ENCODE measurements at places on chromosomes 16 and 17.

GRCh38 chr17:45246861-45247428, 14.9 kb downstream of the SPATA32 start:
- peak; percentile 83 for DNase-seq

GRCh38 chr17:63069245-63069644, 103.2 kb downstream of the TANC2 start:
- DNase-seq, result no peak

DNA sequence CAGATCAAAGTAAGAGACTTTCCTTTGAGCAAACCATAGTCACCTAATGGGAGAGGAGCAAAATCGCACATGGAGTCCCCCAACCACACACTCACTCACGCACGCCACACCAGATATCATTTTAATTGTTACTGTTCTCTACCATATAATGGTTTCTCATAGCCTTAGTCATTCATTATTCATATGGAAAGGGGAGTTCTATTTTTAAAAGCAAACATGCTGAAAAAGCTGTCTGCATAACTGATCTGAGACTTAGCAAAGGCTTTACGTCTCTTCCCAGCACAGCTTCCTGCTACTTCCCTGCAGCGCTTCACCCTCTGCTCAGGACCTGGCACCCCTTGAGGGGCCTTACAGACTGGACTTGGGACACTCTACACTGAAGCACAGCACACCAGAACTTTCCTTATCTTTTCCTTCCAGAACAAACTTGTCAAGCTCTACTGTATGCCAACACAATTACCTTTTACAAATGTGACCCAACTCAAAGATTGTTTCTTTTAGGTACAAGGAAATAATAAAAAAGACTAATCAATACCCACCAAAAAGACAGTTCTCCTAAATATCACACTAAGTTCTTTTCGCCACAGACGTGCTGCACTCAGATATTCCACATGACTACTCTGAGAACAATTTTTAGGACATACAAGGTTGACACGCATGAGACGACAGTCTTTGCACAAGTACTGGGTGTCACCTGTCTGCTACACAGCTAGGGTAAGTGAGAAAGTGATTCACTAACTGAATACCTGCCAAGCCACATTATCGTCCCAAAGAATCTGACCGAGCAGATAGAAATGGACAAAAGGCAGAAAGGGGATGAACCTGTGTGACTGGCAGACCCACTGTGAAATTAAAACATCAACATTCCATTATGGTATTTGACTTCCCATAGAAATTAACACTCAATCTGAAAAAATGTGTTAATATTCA, 21.5 kb downstream of the SRP68 start:
- DNase-seq, result no peak

DNA sequence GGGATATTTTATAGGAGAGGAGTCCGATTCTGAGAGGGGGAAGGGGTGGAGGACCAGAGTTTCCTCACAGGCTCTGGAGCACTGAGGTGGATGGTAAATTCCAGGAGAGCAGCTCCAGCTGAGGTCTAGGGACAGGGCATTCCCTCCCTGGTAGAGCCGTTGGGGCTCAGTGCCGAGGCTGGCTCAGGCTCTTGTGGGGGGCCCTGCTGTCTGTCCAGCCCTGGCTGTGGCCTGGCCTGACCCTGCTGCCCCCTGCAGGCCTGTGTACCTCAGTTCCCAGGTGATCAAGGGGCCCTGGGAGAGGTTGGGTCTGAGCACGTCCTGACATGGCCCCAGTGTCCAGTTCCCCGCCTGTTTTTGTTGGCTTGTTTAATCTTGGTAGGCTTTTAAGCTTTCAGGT, 16.8 kb downstream of the ZNF750 start:
- peak; percentile 68 for DNase-seq

- DNase-seq, result peak; percentile 37
Observed at GRCh38 chr17:64781810-64782555, 119.9 kb upstream of the SMURF2 start.

DNA sequence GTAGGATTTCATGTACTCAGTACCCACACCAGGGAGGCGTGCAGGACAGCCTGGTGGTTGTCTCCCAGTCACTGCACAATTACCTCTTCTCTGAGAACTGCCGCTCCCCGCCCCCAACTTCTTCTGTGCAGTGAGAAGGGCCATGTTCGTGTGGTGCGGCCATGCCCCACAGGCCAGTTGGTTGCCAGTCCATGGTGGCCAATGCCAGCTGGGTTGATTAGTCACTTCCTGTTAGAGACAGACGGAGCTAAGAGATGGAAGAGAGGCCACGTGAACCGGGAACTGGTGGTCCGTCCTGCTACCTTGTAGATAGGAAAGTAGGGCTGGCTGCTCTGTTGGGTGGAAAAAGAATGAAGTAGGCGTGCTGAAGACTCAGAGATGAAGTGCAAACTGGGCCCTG, 206.5 kb downstream of the ABCC12 start:
- no peak for DNase-seq

- DNase-seq, result no peak
Observed at GRCh38 chr16:21980032-21980431, 20.9 kb downstream of the PDZD9 start.

DNA sequence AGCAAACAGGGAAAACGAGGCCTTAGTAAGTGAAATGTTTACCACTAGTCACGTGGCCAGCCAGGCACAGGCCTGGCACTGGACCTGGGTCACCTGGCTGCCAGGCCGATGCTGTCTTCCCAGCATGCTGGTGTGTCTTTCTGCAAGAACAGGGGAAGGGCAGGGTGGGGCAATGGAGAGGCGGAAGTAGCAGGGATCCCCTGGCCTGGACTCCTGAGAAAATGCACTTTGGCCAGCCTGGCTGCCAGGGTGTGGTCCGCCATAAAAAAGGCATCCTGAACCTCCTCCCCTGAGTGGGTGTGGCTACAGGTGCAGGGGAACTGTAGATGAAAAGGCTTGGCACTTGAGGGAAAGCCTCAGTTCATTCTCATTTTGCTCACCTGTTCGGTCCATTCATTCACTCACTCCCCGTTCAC, 1.0 kb upstream of the ANKRD40CL start:
- DNase-seq, result peak; percentile 47

All from GM23338 (cell line).